Thyroid gland (tissue), 4 donors: ENCODE measurements at places on chromosomes 6 and 20. TPM values are rescaled to one million over a fixed set of nuclear protein-coding genes. Genes with fewer than 3 reads are reported as not detected.

GRCh38 chr6:25961619-25962148, 918 bp upstream of the TRIM38 start:
- DNase-seq: no peak
- H3K4me3 ChIP-seq: no peak overlapping the region
- peaks cover 4% of the 10 kb centered on the region for H3K36me3 ChIP-seq
- H3K27me3 ChIP-seq: no peaks in the 10 kb centered on the region
- H3K4me1 ChIP-seq: peaks cover 14% of the 10 kb centered on the region

LCA5 gene
- total RNA-seq: 13.7 TPM

PHACTR1 gene
- total RNA-seq: 2.9 TPM

FAM209B gene
- not detected for total RNA-seq
